Tongue (tissue), 3 donors: ENCODE measurements at places on chromosomes 11 and 22.
A peak's percentile ranks its signal among the peaks of the same experiment; 100 is the strongest.

GRCh38 chr11:107962181-107962580 lies 33.9 kb downstream of the RAB39A start:
- no peak for DNase-seq

GRCh38 chr11:70415642-70416395 lies 17.5 kb downstream of the CTTN start:
- DNase-seq: no peak

GRCh38 chr22:33105501-33105911 lies 47.3 kb upstream of the SYN3 start:
- DNase-seq: peak; percentile 12

GRCh38 chr11:74691755-74692154 lies 39.5 kb downstream of the CHRDL2 start:
- no peak for DNase-seq

- peak; percentile 16 for DNase-seq
These were observed at the start of gene GNAZ for GRCh38 chr22:23070418-23071229. Gene GNAZ (plus strand): TSS chr22:23070519. CDS start chr22:23095696, 25,177 bp downstream.

DNA sequence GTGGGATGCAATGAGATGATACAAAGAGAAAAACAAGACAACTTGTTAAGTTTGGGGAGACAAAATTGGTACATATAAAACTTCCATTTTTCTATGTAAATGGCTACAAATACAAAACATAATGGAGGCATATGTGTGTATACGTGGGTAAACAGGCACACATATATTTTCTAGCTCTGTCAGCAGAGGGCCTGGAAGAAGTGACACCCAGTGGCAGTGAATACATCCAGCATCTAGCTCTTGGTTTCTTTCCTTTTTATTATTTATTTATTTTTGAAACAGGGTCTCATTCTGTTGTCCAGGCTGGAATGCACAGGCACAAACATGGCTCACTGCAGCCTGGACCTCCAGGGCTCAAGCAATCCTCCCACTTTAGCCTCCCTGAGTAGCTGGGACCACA lies 5.0 kb upstream of the RASL10A start:
- DNase-seq: no peak

- DNase-seq: no peak
These were observed 8.3 kb upstream of the SORL1-AS1 start for GRCh38 chr11:121460941-121461514.

GRCh38 chr11:96052921-96053651 lies 129.2 kb upstream of the MTMR2 start:
- DNase-seq: peak; percentile 76

GRCh38 chr11:12149672-12150225 lies 39.4 kb downstream of the MICAL2 start:
- no peak for DNase-seq

DNA sequence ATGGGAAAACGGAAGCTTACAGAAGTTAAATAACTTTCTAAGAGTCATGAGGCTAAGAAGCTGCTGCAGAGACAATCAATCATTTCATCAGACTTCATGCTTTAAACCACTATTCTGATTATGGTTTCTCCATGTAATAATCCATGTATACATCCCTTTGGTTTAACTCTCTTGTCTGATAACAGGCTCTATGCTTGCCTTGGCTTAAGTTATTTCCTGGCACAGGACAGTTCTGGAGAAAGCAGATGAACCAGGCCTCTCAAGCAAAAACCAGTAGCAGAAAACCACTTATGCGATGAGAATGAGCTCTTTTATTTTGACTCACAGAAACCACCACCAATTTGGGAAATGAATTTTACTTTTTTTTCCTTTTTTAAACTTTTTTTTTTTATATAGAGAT lies 6.5 kb upstream of the PCF11 start:
- DNase-seq: no peak

- DNase-seq: no peak
These were observed 57.8 kb downstream of the NXPE1 start for GRCh38 chr11:114501901-114502300.

GRCh38 chr11:72975778-72976521 lies 161.7 kb downstream of the ATG16L2 start:
- no peak for DNase-seq

DNA sequence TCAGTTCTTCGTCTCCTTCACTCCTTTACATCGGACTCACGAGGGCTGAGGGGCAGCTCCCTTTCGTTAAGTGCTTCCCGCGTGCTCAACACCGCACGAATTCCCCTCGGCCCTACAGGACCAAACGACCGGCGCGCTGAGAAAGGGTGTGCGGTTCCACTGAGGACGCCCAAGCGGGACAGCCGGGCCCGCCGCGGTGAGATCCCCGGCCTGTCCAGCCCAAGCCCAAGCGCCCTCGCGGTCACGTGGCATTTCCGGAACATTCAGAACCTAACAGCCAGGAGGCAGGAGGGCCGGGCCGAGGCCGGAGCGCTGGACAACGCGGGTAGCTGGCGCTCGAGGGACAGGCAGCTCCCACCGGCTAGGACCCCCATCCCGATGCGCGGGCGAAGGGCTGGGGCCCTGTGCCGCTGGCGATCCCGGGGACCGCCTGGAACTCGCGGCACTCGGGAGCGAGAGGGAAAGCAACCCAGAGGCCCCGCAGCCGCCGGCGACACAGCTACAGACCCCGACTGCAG lies 737 bp upstream of the STIP1 start:
- peak; percentile 87 for DNase-seq
